Lung (tissue), 17 donors: ENCODE measurements at places on chromosomes 2 and 18. TPM values are rescaled to one million over a fixed set of nuclear protein-coding genes. Genes with fewer than 3 reads are reported as not detected.

TEX44 gene
- total RNA-seq = not detected

PXDN gene
- 198 TPM for total RNA-seq

ENOSF1 gene
- 109 TPM for total RNA-seq

CWC22 gene
- 13.6 TPM for total RNA-seq

EFR3B gene
- total RNA-seq = 5.6 TPM

SERPINB12 gene
- total RNA-seq = not detected

ARHGAP28 gene
- 9.4 TPM for total RNA-seq

GAREM1 gene
- 12.6 TPM for total RNA-seq

TRABD2A gene
- total RNA-seq = 3.1 TPM

VWA3B gene
- 17.8 TPM for total RNA-seq

PFN4 gene
- total RNA-seq = 0.49 TPM

GALNT13 gene
- 1.4 TPM for total RNA-seq

FTCDNL1 gene
- total RNA-seq = 1.3 TPM

C2orf78 gene
- not detected for total RNA-seq

GPAT2 gene
- total RNA-seq = 4.4 TPM

ANKRD62 gene
- total RNA-seq = 0.06 TPM

COLEC11 gene
- total RNA-seq = 0.71 TPM

XDH gene
- 0.71 TPM for total RNA-seq

CIB4 gene
- total RNA-seq = 1.3 TPM

GRHL1 gene
- 13.6 TPM for total RNA-seq

SCN7A gene
- 178 TPM for total RNA-seq

HNMT gene
- total RNA-seq = 135 TPM

MAP3K2 gene
- 50.1 TPM for total RNA-seq

CDH20 gene
- total RNA-seq = not detected

DIS3L2 gene
- total RNA-seq = 41.0 TPM

USP14 gene
- 39.8 TPM for total RNA-seq

CTAGE1 gene
- not detected for total RNA-seq

HOXD8 gene
- total RNA-seq = 1.2 TPM

COLEC12 gene
- total RNA-seq = 108 TPM

VAMP5 gene
- total RNA-seq = 68.8 TPM

STAM2 gene
- total RNA-seq = 62.1 TPM

MRPL33 gene
- total RNA-seq = 59.9 TPM

CTLA4 gene
- 3.9 TPM for total RNA-seq

SEC11C gene
- total RNA-seq = 103 TPM

KLHL41 gene
- 1.4 TPM for total RNA-seq

ACKR3 gene
- total RNA-seq = 12.9 TPM

LYPD1 gene
- total RNA-seq = 6.6 TPM

MC4R gene
- 0.37 TPM for total RNA-seq

SP140 gene
- total RNA-seq = 5.5 TPM

LMAN2L gene
- 16.7 TPM for total RNA-seq

CASP10 gene
- 74.4 TPM for total RNA-seq

TMEFF2 gene
- 0.43 TPM for total RNA-seq

ANO7 gene
- total RNA-seq = 0.98 TPM

NTSR2 gene
- total RNA-seq = not detected

RETREG2 gene
- total RNA-seq = 80.6 TPM

PER2 gene
- 27.1 TPM for total RNA-seq

PAX8 gene
- 5.9 TPM for total RNA-seq

LOXHD1 gene
- 1.9 TPM for total RNA-seq

KCNG2 gene
- total RNA-seq = 0.80 TPM

VIL1 gene
- total RNA-seq = 0.77 TPM
